Stimulated activated CD4-positive, alpha-beta T cell treated with anti-CD3 and anti-CD28 coated beads, Interleukin-4, amount 100 ng/mL, for 4 hours (primary cell): ENCODE measurements at places on chromosomes 12 and 14.

DNA sequence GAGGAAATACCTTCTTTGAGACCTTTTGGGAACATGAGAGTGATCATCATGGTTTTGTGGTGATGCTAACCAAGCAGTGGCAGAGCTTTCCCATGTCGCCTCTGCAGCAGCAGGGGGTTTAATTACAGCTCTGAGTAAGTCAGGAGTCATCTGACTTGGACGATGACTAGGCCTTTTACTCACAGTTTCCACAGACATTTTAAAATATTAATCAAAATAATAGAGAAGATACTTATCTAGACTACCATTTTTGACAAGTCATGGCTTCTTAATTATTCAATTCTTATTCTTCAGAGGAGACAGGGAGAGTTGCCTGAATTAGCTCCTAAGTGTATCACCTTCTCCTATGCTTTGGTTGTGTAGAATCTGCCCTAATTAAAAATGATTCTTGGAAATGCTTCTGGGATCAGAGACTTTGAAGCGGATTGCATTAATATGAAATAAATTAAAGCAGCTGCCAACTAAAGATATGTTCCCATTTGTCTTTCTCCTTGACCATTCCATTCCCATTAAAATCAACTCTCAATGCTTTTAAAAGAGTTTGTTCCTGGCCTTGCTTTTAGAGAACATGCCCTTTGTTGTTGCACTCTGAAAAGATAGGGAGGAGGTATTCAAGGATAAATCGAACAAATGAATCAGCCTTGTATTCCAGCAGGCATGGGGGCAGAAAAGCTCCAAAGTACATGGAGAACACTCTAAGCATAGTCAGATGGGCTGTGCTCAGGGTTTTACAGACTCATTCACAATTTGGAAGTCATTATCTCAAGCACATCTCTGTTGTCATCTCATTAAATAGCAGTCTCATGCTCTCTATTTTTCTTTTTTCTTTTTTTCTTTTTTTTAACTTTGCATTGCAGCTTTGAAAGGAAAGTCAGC lies 7.7 kb upstream of the IFNG-AS1 start:
- no peak for DNase-seq

DNA sequence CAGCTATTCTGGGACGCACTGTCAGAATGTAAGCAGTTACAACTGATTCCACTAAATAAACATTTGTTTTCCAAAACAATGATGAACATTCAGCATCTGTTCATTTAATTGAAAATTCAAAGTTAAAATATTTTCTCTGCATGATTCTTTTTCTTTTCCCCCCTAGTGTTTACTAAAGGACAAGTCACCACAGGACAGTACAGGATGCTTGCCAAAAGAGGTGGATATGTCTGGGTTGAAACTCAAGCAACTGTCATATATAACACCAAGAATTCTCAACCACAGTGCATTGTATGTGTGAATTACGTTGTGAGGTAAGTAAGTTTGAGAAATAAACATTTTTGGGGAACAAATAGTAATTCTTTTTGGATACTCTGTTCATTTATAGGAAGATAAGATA lies 28.2 kb upstream of the SNAPC1 start:
- DNase-seq: no peak

DNA sequence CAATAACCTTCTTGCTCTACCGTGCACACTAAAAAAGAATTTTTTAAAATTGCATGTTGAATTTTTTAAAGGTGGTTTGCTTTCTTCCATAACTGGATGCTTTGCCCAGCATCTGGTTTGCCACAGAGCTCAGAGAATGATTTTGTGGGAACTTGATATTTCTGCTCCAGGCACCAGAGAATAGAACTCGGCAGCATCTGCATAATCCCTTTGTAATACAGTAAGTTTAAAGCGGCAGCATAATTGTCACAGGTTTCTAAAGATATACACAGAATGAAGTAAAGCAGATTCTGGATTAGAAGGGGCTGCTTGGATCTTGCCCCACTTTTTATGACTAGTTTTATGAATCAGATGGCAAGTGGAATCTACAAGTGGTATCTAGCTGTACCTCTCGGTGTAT lies 352.0 kb downstream of the NPAS3 start:
- DNase-seq: no peak

- DNase-seq: no peak
These were observed 3.3 kb downstream of the CD4 start for GRCh38 chr12:6792522-6793201.

- DNase-seq: no peak
These were observed 24.0 kb upstream of the IRF2BPL start for GRCh38 chr14:77052281-77053044.

DNA sequence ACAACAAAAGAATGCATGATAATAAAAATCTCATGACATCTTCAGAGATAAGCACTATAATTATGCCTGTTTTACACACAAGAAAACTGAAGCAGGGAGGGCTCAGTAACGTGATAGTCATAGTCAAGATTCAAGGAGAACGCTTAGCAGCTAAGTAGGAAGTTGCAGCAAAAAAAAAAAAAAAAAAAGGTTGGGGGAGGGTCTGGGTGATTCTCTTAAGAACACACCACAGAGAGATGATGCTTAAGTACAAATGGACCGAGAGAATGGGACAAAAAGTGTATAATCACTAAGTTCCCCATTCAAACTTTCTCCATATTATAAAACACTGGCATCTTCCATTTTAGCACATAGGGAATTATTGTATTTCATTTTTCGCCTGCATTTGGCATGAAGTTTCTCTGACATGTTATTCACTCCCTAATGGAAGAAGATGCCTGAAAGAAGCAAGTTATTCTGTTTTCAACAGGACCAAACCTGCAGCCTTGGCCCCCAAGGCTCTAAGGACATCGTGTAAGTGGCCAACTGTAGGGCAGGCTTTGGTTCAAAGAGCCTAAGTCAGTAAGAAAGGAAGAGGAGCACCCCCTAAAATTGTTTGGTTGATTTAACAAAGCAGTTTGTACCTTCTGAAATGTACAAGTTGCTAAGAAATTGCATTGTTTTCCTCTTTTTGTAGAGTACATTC lies 142.9 kb upstream of the TMPO start:
- no peak for DNase-seq

GRCh38 chr12:15050659-15051058 lies 77.8 kb downstream of the PDE6H start:
- DNase-seq: no peak

DNA sequence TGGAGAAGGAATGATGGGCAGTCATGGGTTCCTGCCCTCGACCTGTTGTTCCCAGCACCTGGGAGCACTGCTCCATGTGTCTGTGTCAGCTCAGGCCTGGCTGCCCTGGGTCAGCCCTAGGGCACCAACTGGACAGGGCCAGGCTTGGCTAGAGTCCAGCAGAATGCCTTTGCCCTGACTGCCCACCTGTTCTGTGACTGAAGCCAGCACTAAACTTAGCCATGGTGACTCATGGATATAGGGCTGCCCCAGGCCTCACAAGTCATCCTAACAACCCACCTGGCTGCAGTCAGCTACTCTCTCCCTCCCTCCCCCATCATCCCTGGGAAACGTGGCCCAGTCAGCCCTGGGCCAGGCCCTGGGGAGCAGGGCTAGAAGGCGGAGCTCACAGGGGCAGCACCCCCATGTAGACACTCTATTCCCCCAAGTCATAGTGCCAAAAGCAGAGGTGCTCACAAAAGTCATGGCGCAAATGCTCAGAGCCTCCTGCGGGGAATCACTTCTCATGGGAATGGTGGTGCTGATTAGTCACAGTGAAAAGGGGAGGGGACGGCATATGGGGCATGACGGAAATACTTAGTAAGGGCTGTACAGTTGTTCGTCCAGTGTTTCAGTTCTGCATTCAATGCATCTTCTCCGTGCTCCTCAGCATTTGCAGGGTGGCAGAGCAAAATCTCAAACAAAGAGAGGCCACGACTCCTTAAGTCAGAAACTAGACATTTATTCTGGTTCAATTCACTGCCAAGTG lies 52.0 kb upstream of the NTF3 start:
- DNase-seq: no peak

DNA sequence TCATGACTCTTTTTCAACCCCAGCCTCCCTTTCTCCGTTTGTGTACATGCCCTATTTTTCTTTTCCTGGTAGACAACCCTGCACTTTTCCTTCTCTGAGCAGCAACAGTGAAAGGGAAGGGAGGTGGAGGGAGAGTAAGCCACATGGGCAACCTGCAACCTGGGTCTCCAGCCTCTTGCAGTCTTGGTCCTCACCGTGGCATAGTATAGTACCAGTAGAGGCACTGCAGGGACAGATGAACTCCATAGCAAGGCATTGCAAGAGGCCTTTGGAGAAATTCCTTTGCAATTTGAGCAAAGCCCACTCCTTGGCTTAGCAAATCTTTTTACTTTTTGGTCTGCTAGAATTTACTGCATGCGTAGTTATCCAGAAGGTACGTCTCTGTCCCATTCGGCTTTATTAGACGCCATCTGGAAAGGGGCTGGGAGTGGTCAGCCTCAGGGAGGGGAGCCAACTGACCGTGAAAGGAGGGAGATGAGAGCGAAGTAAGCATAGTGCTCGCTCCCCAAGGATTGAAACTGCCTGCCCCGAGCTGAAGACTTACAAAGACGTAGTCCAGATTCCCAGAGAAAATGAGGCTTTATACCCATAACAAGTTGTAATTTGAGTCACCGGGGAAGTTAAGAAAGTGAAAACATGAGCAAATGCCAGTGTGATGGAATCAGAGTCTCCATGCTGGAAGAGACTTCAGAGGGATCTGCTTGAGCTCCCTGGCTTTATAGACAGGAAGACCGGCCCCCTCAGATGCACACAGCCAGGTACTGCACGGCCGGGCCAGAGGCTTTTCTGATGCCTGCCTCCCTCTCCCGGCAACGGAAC lies 332.0 kb downstream of the CACNA1C start:
- no peak for DNase-seq

DNA sequence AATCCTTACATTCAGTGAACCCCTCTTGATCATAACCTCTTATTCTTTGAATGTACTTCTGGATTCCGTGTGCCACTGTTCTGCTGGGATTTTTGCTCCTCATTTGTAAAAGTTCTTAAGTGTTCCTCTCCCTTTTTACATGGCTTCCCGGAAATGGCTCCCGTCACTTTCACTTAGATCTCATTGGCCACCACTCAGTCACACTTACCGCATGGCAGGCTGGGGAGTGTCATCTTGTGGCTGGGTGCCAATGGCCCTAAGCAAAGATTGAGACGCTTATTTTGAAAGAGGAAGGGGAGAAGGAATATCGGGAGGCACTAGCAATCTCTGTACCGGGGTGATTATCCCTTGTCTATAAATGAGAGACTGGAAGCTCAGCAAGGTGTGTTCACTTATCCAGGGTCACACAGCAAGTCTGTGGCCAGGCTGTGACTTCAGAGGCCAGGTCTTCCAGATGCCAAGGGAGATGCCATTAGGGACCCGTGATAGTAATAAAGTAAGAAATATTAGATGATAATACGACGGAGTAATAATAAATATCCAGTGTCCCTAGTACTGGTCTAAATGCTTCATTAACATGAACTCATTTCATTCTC lies 68.8 kb downstream of the RNFT2 start:
- no peak for DNase-seq

DNA sequence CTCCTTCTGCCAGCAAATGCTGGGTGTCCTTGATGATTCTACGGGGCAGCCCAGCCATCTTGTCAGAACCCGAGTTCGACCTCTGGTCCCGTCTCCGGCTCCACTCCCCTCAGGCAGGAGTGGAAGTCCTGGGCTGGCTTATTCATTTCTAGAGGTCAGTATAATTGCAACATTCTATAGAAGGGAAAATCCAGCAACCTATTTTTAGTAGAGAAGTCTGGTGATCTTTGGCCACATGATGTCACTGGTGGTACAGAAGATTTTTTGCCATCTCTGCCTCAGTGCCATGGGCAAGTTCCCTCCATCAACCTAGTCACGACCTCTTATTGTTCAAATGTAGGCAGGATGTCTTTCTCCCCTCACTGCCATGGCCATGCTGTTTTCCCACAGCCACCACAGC lies 22.4 kb downstream of the OR10G2 start:
- no peak for DNase-seq

GRCh38 chr14:92431199-92431725 lies 82.3 kb upstream of the RIN3 start:
- no peak for DNase-seq

DNA sequence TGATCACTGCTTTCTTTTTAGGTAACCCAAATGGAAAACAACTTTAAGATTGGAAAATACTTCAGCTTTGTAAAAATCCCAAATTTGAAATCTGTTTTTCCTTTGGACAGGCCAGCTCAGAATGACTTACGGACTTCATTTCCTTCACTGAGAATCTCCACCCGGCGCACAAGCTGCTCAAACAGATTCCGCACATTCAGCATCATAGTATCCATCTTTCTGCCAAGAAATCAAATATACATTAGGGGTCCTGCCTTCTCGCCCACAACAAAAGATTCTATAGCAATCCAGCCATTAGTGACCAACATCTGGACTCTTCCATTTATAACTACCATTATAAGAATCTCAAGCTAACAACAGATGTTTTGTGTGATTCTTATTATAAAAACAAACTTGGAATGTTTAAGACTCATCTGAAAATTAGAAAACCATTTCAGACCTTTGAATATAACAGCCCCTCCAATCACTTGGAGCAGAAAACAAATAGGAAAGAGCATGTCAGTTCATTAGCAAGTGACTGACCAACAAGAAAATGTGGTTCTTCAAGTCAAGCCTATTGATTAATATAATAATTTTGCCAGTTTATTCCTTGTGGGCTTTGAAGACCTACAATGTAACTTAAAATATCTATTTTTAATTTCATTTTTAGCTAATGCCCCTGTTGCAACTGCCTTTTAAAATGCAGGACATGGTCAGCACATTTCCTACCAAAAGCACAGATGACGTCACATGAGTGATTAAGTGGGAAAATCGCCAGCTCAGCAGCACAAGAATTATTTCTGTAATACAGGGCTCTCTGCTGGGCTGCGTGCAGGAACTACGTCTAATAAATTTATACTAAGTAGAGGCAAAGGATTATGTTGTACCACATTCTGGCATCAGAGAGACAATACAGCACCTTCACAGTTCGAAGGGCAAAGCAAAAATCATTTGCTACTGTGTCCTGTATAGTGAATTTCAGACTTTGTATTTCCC lies 8.5 kb downstream of the RACGAP1 start:
- DNase-seq: no peak

GRCh38 chr14:104262515-104263514 lies 124.4 kb downstream of the KIF26A start:
- DNase-seq: no peak

- no peak for DNase-seq
These were observed 282.1 kb upstream of the GRIP1 start for GRCh38 chr12:66960704-66961690.

DNA sequence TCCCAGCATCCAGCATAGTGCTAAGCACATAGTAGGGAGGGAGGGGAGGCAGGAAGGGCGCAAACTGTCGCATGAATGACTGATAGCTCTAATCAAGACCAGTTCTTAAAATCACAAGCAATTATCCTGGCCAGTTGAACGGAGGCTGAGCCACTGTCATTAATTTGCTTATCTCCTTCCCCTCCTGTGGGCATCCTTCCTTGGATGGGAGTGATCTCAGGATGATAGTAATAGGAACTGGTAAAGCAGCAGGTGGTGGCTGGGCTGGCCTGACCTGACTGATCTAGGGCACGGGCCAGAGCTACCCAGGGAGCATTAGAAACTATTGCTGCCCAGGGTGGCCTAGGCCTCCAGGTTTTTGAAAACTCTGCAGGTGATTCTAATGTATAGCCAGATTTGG lies 97.0 kb downstream of the BEGAIN start:
- DNase-seq: no peak
